ENCODE measurements at places on chromosomes 12 and 14.

DNA sequence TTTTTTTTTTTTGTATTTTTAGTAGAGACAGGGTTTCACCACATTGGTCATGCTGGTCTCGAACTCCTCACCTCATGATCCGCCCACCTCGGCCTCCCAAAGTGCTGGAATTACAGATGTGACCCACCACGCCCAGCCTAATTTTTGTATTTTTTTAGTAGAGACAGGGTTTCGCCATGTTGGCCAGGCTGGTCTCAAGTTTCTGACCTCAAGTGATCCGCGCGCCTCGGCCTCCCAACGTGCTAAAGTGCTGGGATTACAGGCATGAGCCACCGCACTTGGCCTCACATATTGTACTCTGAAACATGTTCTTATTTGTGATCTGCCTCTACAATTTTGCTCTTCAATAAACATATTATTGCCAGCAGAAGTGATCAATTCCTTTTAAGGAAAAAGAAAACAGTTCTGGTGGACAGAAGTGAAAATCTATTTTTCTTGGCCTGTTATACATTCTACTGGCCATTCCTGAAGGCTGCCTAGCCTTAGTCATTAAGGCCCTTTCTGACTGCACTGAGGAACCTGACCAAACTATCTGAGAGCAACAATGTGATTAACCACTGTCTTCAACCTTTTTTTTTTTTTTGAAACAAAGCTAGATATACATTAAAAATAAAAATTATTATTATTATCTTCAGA lies 36.1 kb downstream of the SNX6 start:
- DNase-seq = no peak

- DNase-seq = no peak
These were observed 427.4 kb downstream of the AACS start for GRCh38 chr12:125492354-125493270.

DNA sequence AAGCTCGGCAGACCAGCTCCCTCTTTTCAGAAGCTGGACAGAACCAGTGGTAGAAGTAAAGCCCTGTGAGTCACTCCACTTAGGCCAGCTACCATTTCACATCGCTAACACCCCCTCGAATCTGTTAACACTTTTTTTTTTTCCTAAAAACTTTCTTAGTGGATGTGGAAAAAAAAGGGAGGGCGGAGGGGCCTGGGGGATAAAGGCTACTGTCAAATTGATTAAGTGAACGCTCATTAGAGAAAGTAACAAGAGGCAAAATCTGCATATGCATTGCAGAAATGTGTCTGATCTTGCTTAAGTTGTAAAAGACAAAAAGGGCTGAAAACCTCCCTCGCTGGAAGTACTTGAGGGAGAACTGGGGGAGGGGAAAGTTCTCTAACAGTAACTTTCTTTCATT lies 86.6 kb upstream of the OTX2 start:
- DNase-seq = no peak

GRCh38 chr12:58301038-58301729 lies 359.8 kb downstream of the ATP23 start:
- DNase-seq = no peak

DNA sequence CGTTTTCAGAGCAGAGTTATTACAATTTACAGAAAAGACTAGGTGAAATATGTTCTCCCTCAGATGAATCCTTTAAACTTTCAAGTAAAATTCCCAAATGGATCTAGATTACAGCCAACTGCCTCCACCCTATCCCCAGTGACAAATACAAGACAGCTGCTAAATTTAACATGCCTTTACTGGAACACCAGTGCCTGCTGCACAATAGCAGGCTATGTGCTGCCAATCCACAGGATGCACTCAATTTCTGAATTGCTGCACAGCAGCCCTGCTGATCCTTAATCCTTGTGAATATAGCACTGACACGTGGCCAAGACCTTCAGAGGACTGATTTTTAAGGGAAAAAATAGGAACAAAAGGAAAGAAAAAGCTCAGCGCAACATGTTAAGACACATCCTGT lies 128.9 kb downstream of the CCER1 start:
- DNase-seq = no peak

GRCh38 chr14:49641697-49642129 lies 6.7 kb upstream of the DNAAF2 start:
- DNase-seq = no peak

DNA sequence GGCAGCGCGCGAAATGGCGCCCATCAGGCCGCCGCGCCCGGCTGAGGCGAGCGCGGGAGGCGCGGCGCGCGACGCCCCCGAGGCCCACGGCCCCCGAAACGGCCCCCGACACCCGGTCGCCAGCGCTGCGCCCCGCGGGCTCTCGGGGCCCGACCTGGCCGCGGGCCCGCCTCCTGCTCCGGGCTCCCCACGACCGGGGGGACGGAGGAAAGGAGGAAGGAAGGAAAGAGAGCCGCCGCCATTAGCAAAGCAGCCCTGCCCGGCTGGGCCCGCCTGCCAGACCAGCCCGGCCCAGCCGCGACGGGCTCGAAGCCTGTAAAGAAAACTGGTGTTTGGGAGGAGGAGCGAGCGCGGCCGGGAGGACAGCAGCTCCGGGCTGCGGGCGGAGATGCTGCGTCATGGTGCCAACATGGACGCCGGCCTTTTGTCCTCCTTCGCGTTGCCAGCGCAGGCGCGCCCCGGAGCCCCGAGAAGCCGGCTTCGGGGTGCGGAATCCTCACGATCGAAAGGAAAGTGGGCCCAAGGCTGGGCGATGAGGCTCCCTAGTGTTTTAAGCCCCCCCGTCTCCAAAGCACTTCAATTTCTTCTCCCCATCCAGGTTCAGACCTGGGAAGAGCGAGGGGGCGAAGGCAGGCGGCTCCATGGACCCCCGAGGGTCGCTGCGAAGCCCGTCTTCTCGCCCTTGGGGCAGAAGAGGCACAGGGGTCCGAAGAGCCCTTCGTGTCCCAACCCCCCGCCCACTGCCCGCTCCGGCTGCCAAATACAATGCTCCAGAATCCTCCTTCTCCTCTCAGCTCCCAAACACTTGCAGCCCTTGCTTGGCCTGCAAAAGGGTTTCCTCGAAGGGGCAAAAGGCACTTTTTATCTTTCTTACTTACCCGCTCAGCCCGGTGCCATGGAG lies 2.9 kb upstream of the SETD1B start:
- DNase-seq = no peak

GRCh38 chr12:11761869-11762567 lies 112.5 kb downstream of the ETV6 start:
- no peak for DNase-seq

GRCh38 chr12:97535582-97535981 lies 73.0 kb downstream of the RMST start:
- no peak for DNase-seq

DNA sequence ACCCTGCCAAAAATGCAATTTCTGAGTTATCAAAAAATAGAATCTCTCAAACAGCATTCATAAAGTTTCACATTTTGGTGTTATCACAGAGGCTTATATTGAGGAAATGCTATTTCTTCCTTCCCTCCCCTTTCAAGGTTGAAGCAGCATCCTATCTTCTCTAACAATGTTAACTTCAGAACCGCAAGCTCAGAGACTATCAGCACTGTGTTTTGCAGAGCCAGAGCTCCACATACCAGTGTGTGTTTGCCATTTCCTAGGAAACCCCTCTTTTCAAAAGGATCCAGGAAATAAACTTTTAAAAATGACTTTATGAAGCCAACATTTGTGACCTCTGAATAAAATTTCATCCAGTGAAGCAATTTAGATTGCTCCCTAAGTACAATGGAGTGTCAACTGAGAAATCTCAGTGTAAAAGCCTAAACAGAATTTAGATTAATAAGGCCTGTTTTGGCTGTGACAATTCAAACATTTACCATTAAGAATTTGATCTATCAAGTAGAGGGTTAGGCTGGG lies 332.6 kb downstream of the NOVA1 start:
- no peak for DNase-seq

- DNase-seq = no peak
These were observed 7.8 kb downstream of the GMFB start for GRCh38 chr14:54480830-54481562.

DNA sequence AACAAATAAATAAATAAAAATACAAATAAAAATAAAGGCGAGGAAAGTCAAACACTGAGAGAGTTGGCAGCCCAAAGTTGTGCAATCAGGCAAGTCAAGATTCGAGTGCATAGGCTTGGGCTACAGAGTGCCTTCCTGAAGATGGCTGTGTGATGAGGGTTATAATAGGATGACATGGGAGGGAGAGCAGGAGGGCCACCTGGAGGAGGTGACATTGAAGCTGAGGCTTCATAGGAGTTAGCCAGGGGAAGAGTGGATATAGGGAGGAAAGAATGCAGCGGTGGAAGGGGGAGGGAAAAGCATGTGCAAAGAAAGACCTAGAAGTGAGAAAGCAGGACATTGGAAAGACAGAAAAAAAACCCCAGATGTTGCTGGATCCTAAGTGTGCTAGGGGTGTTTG lies 53.1 kb downstream of the YEATS4 start:
- DNase-seq = no peak

GRCh38 chr12:115920395-115921183 lies 356.9 kb downstream of the MED13L start:
- DNase-seq = no peak

DNA sequence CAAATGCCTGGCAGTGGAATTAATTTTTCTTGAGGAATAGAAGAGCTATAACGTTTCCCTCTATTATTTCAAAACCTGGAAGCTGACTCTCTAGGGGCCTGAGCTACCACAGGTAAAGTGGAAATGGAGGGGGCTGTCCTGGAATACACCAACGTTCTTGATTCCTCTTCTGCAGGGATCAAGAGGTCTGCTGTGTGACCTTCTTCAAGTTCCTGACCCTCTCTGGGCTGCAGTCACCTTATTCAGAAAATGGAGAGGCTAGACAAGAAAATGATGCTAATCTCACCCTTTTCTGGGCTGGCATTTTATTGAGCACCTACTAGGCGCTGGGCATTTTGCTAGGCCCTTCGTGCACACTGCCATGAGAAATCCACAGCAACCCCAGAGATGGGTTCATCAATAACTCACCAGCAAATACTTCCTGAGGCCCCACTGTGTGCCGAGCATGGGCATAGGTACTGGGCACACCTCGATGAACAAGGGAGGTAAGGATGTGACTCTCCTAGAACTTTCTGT lies 55.2 kb upstream of the DLK1 start:
- no peak for DNase-seq

DNA sequence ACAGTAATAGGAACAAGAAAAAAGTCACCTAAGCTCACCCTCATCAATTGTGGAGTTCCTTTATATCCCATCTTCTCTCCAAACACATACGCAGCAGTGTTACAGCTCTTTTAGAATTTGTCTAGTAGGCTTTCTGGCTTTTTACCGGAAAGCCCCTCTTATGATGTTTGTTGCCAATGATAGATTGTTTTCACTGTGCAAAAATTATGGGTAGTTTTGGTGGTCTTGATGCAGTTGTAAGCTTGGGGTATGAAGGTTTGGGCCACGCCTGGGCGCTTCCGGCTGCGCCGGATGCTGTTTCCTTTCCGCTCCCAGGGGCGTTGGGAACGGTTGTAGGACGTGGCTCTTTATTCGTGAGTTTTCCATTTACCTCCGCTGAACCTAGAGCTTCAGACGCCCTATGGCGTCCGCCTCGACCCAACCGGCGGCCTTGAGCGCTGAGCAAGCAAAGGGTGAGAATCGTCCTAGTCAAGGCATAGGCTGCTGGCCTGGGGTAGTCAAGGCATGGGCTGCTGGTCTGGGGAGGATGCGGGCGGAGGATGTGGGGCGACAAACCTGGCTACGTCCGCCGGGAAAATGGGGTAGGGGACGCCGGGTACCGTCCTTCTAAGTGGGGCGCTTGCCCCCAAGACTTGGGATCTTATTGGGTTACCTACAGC lies at the start of the genes C12orf57 and RNU7-1:
TSS of gene C12orf57 (plus strand) at position 301 of the 659 bp plus-strand sequence. CDS start at position 401, 100 bp downstream.
TSS of gene RNU7-1 (plus strand) at position 95 of the 659 bp plus-strand sequence.
- DNase-seq = peak; percentile 58

GRCh38 chr12:75048767-75049166 lies 160.9 kb downstream of the KCNC2 start:
- DNase-seq = no peak

DNA sequence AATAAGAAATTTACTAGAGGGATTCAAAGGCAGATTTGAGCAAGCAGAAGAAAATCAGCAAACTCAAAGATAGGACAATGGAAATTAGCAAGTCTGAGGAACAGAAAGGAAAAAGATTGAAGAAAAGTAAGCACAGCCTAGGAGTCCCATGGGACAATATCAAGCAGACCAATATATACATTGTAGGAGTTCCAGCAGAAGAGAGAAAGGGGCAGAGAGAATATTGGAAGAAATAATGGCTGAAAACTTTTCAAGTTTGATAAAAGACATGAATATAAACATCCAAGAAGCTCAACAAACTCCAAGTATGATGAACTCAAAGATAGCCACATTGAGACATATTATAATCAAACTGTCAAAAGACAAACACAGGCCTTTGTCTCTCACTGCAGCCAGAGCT lies 25.2 kb downstream of the ATP23 start:
- DNase-seq = no peak

- DNase-seq = no peak
These were observed 113.8 kb downstream of the BCL11B start for GRCh38 chr14:99158150-99158549.

GRCh38 chr14:74415115-74415437 lies 10.9 kb downstream of the SYNDIG1L start:
- DNase-seq = no peak

DNA sequence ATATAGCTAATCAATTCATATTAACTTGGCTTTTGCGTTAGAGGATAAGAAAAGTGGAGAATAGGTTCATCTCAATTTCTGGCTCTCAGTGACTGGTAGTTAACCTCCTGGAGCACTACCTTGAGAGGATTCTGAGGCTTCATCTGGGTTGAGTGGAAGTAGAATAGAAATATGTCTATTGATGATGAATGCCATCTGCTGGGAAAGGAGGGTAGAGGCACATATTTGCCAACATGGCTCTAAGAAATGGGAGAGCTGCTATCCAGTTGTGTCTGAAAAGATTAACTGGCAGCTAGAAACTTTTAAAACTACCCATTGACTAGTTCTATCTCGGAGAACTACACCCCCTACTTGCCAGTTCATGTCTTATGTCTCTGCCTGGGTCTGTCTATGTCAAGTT lies 530.1 kb downstream of the NRXN3 start:
- DNase-seq = no peak

DNA sequence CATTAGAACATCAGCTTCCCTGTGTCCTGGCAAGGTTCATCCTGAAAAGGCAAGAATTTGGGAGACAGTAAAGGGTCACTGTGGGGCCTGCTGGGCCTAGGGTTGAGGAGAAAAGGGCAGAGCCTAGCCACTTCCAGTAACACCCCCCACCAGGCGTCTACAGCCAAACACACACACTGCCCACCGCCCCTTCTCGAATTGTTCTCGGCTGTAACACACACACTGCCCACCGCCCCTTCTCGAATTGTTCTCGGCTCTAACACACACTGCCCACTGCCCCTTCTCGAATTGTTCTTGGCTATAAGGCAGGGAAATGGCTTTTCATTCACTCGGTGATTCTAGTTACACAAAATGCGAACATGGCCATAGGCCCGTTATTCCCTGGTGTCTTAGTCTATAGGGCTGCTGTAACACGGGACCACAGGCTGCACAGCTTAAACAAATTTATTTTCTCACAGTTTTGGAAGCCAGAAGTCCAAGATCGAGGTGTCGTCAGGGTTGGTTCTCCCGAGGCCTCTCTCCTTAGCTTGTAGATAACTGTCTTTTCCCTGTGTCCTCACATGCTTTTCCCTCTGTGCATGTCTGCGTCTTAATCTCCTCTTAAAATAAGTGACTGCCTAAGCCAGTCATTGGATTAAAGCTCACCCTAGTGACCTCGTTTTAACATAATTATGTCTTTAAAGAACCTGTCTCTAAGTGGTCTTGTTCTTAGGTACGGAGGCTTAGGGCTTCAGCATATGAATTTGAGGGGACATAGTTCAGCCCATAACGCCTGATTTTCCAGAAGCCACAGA lies 171.0 kb downstream of the ADGRD1 start:
- no peak for DNase-seq

GRCh38 chr14:69848156-69848555 lies 31.1 kb upstream of the SMOC1 start:
- no peak for DNase-seq

GRCh38 chr12:93060666-93061472 lies 131.8 kb upstream of the EEA1 start:
- DNase-seq = no peak

All from stimulated activated CD8-positive, alpha-beta memory T cell treated with anti-CD3 and anti-CD28 coated beads, Interleukin-4, amount 100 ng/mL, for 1 hour (primary cell).